ENCODE measurements at places on chromosomes 12 and 14.

DNA sequence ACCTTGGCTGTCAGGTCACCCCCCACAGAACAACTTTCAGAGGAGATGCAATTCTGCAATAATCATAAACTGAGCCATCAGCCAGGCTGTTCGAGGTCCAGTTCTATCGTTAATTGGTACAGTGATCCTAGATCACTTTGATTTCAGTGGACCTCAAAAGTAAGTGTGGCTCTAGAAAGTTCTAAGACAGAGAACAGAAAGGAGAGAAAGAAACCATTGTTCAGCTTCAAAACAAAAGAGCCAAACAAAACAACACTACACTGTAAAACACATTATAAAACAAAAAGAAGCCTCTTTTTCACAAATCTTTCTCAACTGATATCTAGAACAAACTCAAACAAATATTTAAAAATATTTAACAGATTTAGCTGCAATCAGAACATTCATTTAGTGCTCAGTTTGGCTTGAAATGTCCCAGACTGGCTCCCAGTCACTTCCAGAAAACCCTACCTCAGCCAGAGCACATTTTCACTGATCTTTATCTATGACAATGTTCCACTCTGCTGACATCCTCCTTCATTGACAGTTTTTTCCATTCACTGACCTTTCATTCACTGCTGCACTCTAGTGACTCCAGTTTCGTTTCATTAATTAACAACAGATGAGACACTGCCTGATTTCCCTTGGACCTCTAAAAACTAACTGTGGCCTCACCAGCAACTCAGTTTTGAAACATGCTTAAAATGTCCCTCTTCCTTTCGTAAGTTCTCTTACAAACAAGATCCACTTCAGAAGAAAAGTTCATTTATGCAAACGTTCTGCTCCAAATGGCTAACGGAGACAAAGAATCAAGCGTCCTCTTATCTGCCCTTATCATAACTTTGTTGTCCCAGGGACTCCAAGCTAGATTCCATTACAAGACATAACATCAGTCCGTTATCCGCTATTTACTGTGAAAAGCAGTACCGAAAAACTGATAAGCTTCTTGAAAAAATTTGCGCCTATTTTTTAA, 56.8 kb downstream of the DUSP16 start:
- DNase-seq = no peak

DNA sequence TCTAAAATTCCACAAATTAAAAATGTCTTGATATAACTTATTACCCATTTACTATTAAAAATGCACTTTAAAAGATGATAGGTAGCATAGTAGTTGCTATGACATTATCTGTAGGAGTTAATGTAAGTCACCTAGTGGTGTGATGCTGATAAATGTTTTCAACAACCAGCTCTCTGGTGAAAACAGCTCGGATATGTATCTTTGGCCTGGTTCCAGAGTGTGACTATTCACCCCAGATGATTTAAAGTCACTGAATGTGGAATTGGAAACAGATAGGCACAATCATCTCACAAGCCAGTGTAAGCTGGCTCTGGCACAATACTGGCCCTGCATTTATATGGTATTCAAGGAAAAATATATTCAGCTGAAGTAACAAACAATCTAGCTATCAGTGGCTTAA, 9.2 kb upstream of the CCDC196 start:
- DNase-seq = no peak

DNA sequence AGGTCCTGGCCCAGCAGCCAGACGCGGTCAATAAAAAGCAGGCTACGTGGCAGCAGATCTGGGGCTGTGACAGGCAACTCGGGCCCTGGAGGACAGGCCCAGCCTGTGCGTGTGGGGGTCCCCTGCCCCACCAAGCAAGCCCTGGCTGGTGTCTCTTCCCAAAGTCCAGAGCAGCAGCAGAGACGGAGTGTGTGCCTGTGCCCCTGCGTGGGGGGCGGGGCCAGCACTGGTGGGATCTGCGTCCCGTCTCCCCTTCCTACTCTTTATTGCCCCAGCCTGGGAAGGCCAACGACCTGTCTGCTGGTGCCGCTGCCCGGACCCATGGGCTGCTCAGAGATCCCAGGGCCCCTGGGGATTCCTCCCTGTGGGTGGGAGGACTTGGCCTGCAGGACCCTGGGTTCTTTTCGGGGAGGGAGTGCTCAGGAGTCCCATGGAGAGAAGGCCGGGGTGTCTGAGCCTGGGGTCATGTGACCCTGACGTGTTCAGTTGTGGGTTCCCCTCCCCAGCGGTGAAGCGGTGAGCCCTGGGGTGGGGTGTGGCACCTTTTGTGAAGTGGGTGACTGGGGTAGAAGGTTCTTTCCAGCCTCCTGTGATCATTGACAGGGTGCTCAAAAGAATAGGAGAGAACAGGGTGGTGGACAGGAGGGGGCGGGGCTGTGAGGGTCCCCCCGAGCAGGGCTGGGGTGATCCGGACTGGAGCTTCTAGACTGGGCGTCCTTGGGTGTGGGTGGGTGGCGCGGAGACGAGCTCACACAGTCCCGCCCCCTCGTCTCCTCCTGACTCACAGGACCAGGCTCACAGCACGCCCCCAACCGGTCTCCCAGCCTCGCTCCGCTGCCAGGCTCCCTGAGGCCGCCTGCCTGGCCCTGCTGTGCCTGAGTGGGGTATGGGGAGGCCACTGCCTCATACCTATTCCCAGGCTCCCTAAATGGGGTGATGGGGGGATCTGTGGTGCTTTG, 22.4 kb downstream of the ASPG start:
- no peak for DNase-seq

DNA sequence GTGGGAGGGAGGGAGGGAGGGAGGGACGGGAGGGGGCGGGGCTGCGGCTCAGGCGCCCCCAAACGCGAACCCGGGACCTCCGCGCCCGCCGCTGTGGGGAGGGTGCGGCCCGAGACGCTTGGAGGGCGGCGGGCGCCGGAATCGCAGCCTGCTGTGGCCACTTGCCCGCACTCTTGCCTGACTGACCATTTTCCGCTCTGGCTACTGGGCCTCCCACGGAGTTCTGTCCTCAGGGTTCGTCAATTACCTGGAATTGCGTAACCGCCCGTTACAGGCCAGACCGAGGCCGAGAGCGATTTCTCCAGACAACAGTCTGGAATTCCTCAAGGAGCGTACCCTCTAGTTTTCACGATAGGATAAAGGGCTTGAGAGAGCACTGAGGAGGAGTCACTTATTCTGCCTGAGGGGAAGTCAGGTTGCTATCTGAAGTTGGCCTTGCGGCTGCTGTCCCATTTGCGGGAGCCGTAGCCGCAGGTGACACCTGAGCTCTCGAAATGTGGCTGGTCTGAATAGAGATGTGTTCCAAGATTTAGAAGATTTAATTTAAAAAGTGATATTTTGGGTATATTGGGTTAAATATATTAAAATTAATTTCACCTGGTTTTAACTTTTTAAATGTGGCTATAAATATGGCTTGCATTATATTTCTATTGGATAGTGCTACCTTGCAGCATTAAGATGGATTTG, 446 bp upstream of the ZNF641 start:
- peak; percentile 50 for DNase-seq

DNA sequence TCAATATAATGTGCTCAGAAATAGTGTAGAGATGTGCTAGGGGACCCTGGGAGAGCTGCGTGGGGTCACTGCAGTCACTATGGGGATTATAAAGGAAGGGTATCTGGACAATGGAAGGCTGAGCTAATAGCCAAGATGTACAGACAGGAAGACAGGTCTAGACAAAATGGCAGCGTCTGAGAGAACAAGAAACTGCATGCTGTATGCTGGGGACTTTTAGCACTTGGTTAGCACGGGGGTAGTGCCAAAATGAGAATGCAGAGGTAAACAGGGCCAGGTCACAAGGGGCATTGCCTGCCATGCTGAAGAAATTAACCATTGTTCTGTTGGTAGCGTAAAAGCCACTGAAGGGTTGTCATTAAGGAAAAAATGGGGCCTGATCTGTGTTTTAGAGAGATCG, 308.2 kb downstream of the EMP1 start:
- no peak for DNase-seq

GRCh38 chr12:65156366-65156841, 13.0 kb upstream of the LEMD3 start:
- DNase-seq = no peak

DNA sequence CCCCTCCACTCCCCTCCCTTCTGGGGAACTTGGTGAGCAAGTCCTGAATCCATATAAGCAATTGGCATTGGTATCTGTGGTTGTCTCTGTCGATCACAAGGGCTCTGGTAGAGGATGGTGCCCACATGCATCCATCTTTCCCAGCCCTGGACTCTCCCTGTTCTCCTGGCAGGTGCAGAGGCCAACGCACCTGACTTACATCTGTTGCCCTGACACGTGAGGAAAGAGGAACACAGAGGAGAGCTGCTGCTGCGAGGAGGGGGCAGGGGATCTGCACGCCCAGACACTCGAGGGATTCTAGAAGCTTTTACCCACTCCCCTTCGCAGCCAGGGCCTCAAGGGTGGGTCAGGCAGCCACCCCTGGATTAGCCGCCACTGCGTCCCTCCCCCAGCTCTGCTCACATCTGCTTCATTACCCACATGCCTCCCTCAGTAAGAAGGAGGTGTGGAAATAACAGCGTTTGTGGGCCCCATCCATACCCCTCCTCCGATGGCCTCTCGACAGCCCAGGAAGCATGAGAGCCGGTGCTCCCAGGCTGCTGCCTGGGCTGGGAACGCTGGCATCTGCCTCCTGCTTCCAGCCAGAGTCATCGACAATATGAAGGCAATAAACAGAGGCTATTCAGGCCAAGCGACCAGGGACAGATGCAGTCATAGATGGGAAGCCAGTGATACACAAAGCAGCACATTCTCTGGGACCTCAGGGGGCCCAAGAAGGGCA, 56.5 kb downstream of the KDM2B start:
- no peak for DNase-seq

DNA sequence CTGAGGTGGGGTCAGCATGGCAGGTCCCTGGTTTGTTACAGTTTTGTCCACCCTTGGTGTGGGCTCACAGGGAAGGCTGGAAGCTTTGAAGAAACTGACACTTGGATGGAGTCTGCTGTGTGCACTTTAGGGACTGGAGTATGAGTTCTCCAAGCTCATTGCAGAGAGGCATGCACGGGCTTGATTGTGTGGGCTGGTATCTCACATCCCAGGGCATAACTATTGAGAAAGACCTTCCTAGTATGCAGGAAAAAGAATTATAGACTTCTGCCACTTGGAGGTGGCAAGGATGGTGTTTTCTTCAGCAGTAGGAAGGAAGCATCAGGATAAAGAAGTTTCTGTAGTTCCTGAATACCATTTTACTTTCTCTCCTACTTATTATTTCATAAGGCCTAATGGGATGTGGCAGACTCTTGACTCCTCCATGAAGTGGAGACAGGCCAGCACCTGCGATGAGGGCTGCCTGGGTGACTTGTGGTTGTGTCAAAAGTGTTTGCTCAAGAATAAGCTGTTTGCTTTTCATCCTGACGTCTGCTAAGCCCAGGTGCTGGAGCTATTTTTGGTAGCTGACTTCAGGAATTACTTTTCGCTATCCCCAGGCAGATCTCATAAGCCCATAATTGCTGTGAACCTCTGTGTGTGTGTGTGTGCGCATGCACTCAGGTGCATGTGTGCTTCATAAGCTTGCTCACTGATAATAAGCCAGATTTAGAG, 125.8 kb downstream of the KTN1 start:
- DNase-seq = no peak

DNA sequence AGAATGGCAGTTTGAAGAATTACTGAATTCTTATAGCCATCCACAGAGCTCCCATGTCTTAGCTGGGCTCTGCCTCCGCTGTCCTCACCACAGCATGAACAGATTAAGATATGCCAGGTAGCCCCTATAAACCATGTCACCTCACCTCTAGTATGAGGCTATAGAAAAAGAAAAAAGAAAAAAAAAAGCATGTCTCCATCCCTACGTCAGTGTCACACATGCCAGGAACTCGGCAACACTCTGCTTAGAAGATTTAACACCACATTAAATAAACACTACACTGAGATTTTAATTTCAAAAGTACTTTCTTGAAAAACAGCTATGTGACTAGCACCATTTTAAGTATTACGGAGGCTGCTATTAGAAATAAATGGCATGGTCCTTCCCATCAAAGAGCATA, 149.4 kb downstream of the CAPZA3 start:
- no peak for DNase-seq

DNA sequence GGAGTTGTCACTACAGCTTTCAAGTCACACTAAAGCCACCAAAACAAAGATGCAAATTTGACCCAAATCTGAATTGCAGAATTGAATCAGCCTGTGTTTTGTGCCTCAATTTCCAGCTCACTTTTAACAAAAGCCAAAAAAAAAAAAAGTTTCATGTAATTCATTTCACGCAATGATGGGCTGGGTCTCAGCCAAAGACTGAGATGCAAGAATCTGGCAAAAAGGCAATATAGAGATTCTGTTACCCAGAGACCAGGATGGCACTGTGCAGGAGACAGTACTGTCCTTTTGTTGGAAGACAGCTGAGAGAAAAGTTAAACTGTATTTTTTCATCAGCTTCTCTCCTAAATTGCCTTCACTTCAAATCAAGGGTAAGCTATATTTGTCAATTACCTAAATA, 205.7 kb upstream of the NPAS3 start:
- no peak for DNase-seq

- DNase-seq = no peak
These were observed 73.7 kb upstream of the DBX2 start for GRCh38 chr12:45124485-45125155.

GRCh38 chr12:101772012-101772775, 32.9 kb upstream of the SYCP3 start:
- no peak for DNase-seq

DNA sequence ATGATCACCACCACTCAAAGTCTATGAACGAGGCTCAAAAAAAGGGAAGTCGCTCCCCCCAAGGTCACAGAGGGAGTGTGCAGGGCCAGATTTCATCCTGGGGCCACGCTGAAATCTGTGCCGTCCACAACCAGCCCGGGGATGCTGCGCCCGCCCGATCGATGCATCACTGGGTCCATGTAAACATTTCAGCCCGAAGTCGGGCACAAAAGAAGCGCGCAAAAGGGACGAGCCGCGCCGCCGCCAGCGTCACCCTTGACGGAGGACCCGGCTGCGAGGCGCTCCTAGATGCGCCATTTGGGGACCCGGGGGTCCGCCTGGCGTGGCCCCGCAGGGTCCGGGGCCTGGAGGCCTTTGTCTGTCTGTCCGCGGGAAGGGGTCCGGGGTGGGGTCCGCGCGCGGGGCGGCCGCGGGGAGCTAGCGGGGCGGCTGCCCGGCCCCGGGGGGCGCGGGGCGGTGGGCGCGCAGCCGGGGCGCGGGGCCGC, 503 bp downstream of the FBXO21 start:
- DNase-seq = no peak

- DNase-seq = no peak
These were observed 25.0 kb downstream of the MFAP5 start for GRCh38 chr12:8637666-8638065.

GRCh38 chr12:1939331-1939730, 20.9 kb upstream of the CACNA2D4 start:
- DNase-seq = no peak

- no peak for DNase-seq
These were observed 172.2 kb downstream of the PTPRO start for GRCh38 chr12:15494329-15495046.

GRCh38 chr12:122836027-122836921, 1.0 kb downstream of the HIP1R start:
- DNase-seq = no peak

DNA sequence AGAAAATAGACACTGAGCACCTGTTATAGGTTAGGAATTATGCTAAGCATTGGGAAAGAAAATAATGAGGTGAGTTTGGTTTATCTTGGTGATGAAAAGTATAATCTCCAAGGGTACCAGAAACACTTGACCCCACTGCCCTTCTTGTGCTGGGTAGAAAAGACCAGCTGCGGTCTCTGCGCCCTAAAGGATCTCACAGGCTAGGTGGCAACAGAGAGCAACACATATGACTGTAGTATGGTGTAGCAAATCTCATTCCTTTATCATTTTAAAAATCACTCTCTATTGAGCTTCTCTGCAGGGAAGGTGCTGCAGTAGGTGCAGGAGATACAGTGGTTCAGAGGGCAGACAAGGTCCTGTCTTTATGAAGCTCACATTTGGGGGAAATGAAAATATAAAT, 26.1 kb downstream of the NRXN3 start:
- no peak for DNase-seq
